Head of caudate nucleus (tissue), 42 donors: ENCODE measurements at places on chromosomes 2 and 18.

DNA sequence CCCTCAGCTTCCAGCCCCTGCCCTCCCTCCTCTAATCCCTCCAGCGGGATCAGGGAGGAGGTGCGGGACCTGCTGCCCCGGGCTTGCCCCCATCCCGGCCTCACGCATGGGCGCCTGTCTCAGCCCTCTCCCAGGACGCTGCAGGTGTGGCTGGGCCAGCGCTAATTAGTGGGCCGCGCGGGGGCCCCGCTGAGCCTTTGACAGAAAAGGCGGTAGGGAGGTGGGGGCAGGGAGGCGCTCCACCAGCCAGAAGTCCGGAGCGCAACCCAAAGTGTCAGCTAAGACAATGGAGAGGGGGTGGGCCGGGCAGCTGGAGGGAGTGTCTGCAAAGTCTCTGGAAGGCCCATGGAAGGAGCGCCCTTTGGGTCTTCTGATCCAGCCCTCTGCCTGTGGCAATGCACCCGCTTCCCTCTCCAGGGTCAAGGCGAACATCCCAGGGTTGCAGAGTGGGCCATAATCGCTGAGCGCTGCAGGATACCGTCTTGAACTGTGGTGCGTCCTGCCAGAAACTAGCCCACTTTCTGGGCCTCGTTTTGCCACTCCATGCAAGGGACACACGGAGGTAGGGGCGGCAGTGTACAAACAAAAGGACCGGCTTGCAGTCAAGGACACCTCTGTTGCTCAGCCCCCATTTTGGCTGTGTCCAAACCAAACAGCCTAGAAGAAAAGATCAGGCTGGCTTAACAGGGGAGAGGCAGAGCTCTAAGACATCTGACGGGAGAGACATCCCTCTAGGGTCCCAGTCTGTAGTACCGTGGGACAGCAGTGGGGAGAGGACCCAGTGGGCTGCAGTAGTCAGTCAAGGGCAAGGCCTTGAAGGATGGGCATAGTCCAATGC, 3.5 kb downstream of the ATP6V1B1 start:
- DNase-seq, result no peak

- no peak for DNase-seq
Observed at GRCh38 chr2:219906114-219907010, 278.9 kb downstream of the SLC4A3 start.

GRCh38 chr2:216328347-216328746, 43.9 kb downstream of the MARCHF4 start:
- no peak for DNase-seq

DNA sequence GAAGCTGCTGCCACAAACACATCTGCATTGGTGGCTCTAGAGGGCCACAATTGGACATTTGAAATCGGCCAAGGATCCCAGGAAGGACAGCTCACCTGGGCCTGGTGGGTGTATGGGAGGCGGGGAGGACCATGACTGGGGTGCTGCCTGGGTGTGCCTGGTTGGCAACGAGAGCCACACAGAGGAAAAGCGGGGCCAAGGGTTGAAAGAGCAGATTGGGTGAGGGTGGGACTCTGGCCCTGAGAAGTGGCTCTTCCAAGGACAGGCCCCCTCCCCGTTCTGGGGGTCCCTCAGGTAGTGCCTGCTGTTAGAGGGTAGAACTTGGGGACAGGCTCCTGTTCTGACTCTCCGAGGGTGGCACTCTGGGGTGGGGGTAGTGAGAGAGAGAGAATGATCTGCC, 102.9 kb downstream of the CLIP4 start:
- DNase-seq, result no peak

GRCh38 chr2:239468491-239469105, 67.8 kb upstream of the HDAC4 start:
- no peak for DNase-seq

DNA sequence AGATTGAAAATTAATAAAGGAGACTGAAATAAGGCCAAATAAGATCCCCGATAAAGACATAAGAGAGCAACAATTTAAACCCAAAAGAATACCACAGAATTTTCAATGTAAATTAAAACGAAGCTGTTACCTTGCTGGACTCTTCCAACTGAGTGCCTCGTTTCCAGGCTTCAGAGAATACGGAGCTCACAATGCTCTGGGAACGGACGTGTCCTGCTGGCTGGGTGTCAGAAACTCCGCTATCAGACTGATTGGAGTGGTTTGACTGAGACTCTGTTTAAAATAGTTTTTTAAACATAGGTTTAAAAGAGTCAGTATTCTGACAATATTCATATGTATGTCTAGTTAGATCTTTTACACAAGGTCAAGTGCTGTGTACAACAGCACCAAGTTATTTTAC, 90.4 kb downstream of the RAPH1 start:
- no peak for DNase-seq

DNA sequence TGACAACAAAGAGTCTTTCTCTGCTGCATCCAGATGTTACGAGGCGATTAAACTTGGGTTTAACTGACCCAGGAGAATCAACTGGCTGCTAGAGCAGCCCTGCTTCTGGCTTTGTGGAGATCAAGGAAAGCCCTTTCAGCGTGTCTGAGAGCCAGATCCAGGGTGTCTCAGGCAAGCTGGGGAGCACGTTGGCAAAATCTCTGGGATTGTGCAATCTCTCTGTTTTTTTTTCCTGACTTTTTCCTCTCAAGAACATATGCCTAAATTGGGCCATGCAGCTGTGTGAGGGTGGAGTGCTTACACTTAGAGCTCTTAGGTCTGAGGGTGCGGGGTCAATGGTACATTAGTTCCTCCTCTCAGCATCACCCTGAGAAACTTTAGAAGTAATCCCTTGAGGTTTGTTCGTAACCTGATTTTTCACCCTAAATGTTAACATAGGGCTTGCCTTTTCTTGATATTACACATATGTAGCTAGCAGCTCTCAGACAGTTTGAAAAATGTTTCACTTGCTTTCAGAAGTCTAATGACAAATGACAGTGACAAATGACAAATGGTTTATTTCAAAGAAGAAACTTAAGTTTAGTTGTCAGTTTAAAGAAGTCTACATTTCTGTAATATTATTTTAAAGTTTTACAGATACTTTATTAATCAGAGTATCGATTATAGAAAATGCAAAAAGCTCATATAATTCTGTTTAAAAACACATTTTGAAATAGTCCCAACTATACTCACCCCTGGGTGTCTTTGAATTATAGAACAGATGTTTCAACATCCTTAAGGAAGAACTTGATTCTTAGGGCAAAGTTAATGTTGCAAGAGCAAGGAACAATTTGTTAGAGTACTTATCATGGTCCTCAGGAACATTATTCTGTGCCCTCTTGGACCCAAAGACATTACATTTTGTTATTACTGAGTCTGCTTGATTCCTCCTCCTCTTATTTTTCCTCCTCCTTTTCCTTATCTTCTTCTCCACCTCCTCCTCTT, 38.4 kb upstream of the ZSWIM2 start:
- no peak for DNase-seq

- no peak for DNase-seq
Observed at GRCh38 chr18:6648581-6648980, 80.9 kb upstream of the ARHGAP28 start.

- no peak for DNase-seq
Observed at GRCh38 chr2:105446501-105446900, 47.6 kb upstream of the FHL2 start.

- DNase-seq, result no peak
Observed at GRCh38 chr2:226474131-226474530, 325.5 kb downstream of the IRS1 start.

- no peak for DNase-seq
Observed at GRCh38 chr2:74457549-74458131, 598 bp upstream of the WBP1 start.

DNA sequence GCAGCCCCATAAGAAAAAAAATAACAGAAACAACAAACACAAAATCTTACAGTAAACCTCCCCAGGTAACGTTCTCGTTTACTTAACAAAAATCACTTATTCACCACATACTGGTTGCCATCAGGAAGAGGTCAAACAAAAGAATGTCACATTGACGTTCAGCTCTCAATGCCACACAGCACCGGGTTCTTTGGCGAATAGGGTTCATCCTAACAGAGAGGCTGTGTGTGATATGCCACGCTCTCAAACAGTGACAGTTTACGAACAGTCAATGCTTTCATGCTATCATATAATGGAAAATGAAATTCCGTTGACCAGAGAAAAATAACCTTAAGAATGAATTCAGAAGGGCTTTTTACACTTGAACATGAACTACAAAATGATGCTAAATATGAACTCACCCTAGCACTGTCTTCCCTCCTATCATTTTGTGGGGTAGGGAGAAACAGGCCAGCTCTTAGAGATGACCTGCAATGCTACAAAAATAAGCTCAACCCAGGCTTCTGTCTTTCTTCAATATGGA, 2.0 kb downstream of the TMEM163 start:
- DNase-seq, result no peak

GRCh38 chr18:9724797-9725585, 16.9 kb downstream of the RAB31 start:
- DNase-seq, result no peak

DNA sequence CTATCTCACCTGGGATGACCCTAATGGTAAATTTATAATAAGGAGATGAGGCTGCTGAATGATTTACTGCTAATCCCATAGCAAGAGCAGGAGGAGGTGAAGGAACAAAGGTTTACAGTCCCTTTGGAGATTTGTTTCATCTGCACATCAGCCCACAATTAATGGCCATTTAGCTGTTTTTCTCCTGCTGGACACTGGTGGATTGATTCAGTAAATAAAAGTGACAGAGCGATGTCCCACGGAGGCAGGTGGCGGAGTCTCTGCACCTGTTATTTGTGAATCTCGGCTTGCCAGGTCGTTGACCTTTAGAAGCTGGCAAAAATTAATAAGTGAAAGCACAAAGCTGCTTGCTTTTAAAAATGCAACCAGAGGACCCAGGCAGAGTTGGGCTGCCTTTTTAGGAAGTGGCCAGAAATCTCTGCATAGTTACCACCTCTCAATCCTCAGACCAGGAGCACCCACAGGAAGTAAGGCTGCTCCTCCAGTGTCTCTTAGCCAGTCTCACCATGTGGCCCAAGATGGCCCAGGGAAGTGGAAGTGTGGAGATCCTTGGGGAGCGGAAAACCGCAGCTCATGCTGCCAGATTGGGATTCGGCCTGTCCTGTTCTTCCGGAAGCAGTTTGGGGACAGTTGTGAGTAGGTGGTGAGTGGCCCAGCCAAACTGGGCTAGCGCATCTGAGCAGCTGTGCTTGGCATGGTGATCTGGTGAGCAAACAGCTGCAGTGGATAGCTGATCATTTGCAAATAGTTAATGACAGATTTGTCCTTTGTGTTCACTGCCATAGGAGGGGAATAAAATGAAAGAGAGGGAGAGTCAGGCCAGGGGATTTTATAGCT, 1005.7 kb upstream of the PIK3C3 start:
- no peak for DNase-seq

DNA sequence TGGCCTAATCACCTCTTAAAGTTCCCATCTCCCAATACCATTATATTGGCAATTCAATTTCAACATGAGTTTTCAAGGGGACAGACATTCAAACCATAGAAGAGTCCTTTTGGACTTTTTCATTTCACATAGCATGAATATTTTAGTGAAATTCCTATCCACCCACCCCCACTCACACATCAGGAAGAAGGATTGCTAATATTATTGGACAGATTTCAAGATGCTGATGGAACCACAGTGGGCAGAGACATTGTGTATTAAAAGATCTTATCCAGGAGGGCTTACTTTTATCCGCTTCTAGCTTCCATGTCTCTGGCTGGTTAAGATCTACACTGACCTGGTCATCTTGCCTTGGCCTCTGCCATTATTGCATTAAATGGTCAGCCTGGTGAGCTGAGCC, 297.4 kb upstream of the ACVR2A start:
- no peak for DNase-seq

- no peak for DNase-seq
Observed at GRCh38 chr2:159017837-159018236, 49.4 kb downstream of the TANC1 start.
